ENCODE measurements at places on chromosomes 1 and 21.

DNA sequence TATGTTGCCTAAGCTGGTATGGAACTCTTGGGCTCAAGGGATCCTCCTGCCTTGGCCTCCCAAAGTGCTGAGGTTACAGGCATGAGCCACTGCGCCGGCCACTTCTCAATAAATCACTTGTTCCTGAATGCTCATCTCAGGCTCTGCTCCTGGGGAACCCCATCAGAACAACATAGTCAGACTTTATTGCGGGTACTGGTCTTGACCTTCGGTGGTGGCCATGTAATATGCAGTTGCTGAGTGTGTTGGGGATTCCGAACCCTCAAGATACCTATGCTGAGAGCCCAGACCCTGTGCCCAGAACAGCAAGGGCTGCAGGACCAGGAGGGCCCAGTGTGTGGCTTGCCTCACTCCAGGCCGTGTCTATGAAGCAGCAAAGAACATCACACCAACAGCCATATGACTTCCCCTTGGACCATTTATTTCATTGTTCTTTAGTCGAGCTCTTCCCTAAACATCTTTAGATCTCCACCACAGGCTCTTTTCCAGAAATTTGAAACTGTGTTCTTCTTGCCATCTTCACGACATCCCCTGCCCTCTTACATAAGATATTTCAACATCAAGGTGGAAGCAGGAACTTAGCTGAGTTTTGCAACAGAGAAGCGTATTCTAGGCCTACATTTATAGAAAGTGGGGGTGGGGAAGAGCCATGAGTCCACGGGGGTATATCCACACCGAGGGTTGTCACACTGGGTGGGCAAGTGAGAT, 12.7 kb upstream of the SDHB start:
- no peak for DNase-seq

- DNase-seq: no peak
These were observed 28.6 kb downstream of the LRIG2 start for GRCh38 chr1:113101588-113101987.

DNA sequence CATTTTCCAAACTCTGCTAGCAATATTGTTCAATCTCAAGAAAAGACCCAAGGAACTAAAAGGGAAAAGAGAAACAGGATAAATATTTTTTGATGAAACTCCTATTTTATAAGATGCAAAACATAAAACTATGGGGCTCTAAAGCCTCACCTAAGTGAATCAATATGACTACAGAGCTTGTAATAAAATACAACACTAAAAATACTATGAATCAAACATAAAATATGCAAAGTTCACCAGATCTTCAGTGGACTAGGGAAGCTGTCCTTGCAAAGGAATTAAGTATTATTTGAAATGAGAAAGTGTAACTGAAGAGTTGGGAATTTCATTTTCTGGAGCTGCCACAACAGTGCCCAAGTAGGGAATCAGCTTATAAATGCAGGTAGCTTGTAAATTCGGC, 124.5 kb downstream of the CRB1 start:
- DNase-seq: no peak

DNA sequence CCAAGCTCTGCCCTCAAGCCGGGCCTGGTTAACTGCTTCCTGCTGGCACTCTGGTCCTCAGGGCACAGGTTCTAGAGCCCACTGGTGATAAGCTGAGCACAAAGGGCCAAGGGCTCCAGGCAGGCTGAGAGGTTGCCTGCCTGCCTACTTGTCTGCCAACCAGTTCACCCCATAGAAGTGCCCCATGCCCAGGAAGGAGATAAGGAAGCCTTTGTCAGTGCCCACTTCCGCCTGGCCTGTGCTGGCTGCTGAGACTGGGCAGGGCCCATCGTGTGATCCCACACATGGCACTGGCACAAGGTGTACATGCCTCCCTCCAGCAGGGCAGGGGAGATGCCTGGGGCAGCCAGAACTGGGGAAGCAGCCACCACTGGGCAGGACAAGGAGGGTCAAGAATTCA, 24.1 kb downstream of the SLC9A1 start:
- DNase-seq: no peak

DNA sequence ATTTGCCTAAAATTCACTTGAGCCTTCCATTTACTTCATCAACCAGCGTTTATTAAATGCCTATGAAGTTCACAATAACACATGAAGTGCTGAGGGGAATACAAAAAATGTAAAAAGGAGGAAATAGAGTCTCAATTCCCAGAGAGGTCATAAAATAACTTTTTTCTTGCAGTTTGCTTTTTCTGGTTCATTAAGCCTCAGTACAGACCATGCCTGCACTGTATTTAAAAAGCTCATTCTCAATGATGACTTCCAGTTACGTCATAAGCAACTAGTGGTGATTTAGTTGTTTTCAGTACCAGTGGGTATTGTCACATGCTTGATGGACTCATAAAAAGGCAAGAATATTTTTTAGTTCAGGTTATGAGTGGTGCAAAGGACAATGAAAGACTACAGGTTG, 160.1 kb upstream of the UBE2U start:
- no peak for DNase-seq

GRCh38 chr1:114094363-114094634, 59.4 kb downstream of the SYT6 start:
- DNase-seq: no peak

DNA sequence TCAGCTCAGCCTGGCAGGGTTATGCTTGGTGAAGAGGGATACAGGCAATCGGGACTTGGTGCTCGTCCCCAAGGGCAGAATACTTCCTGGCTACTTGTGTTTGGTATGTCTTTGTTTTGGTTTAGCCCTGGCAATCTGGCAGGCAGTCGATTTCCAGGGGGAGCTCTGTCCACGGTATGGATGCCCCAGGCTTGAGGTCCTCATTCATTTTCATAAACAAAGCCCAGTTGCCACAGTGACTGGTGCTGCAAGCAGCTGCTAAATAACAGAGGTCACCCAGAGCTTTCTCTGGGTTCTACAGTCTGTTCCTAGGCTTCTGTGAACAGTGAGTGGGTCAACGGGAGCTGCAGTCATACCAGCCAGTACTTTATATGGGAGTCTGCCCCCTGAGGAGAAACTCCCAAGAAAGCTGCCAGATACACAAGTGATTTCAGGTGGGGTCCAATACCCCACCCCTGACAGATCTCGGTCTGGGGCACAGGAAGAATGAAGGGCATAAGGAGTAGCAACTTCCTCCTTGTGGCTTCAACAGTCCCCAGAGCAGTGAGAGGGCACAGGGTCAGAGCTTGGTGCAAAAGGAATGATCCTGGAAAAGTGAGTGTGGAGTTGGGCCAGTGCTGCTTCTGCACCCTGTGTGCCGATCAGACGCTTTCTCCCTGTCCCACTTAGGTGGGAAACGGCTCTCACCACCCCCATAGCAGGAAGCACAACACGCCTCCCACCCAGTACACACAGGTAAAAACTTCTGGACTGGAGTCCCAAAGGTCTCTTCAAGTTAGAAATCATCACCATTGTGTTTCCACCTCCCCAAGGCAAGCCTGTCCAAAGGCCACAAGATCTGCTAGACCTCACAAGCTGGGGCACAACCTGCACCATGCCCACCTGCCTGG, 55.5 kb downstream of the TGFBR3 start:
- peak; percentile 72 for DNase-seq

DNA sequence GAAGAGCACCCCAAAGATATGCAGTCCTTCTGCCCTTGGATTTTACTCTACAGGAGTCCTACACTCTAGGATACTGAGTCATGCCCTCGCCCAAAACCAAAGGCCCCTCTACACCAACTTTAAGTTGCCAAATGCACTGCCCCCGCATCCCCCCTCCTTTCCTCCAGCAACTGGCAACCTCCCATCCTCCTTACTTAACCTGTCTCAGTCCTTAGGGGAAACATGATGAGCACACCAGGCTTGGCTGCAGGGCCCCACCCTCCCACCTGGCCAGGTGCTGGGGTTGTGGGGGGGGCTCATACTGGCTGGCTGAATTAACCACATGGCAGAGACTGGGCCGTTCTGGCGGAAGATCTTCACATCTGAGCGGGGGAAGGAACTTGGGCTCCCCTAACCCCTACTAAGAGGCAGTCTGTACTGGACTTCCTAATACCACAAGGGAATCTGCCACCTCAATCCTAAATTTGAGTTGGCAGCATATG, 1.2 kb downstream of the HDGF start:
- DNase-seq: no peak

DNA sequence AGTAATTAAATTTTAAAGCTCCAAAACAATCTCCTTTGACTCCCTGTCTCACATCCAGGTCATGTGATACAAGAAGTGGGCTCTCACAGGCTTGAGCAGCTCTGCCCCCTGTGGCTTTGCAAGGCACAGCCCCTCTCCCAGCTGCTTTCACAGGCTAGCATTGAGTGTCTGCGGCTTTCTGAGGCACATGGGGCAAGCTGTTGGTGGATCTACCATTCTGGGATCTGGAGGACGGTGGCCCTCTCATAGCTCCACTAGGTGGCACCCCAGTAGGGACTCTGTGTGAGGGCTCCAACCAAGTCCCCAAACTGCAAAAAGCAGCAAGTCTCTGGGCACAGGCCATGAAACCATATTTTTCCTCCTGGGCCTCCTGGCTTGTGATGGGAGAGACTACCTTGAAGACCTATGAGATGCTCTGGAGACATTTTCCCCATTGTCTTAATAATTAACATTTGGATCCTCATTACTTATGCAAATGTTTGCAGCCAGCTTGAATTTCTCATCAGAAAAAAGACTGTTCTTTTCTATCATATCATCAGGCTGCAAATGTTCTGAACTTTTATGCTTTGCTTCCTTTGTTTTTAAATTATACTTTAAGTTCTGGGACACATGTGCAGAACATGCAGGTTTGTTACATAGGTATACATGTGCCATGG, 554.1 kb upstream of the OLFM3 start:
- no peak for DNase-seq

DNA sequence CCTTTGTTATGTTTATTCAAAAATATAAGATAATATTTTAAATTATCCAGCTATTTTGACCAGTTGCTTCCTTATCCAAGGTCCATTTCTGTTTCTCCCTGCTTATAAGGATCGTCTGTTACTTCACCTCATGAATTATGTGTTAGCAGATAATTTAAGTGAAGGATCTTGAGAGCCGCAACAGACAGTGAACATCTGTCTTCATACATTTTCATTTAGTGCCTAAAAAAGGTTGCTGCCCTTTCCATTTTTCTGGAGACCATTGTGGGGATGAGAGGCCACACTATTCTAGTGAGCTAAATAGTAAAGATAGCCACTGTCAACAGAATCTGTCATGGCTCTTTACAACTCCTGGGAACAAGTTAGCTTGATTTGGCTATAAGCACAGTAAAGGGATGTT, 154.0 kb downstream of the CLEC20A start:
- DNase-seq: no peak

- no peak for DNase-seq
These were observed 3.4 kb downstream of the KIAA0319L start for GRCh38 chr1:35553851-35554250.

- DNase-seq: no peak
These were observed 4.0 kb downstream of the STPG1 start for GRCh38 chr1:24409535-24409934.

DNA sequence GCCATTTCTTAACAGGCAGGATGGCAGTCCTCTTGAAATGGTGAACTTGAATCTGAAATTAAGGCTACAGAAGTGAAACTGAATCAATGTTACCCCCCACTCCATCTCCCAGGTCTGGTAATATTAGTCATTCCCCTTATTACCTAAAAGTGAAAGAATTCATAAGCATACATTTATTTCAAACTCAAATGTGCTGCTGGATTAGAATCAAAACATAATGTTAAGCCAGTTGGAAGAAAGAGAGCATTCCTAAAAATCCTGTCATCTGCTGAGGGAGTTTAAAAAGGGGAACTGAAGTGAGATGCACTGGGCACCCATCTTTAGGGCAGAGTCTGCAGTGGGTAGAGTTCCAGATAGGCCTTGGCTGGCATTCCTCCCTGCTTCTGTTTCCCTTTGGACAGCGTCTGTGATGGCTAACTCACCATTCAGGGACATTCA, 17.4 kb downstream of the KIAA0319L start:
- DNase-seq: no peak

GRCh38 chr1:169090308-169090899, 16.1 kb upstream of the ATP1B1 start:
- DNase-seq: no peak

Data from smooth muscle cell of the brain vasculature (primary cell).